ENCODE measurements at places on chromosomes 6 and 20.

GRCh38 chr20:53330601-53331140 is 263.0 kb downstream of the ZNF217 start:
- DNase-seq, result no peak

DNA sequence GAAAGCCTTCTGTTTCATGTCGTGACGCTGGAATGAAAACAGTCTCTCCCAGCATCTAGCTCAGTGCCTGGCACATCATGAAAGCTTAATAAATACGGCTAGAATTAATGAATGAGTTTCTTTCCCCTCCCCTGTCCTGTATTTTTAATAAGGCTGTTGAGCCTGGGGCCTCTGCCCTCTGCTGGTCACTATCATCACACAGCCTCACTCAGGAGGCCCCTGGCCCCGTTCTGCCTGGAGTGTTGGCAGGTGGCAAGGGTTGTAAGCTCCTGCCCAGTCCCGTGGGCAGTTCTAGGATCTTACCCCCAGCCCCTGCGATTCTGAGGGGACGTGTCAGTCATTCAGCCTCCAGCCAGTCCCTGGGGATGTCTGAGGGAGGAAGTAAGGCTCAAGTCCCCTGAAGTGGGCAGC is 41.4 kb downstream of the PHACTR3 start:
- no peak for DNase-seq

DNA sequence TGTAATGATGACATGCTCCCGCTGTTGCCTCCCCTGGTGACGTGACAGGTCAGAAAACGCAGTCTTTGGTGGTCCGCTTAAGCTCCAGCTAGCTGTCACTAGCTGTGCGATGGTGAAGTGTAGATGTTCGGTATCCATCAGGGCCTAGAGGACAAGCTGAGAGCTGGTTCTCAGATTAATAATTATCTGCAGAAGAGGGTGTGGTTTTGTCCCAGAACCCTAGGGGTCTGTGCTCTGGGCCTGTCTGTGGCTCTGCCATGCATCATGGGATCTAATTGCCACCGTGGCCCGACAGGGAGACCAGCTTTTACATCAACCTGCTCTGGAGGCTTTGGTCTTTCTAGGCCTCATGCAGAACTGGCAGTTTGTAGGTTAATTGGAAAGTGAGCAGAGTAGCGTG is 34.1 kb downstream of the ERMARD start:
- no peak for DNase-seq

DNA sequence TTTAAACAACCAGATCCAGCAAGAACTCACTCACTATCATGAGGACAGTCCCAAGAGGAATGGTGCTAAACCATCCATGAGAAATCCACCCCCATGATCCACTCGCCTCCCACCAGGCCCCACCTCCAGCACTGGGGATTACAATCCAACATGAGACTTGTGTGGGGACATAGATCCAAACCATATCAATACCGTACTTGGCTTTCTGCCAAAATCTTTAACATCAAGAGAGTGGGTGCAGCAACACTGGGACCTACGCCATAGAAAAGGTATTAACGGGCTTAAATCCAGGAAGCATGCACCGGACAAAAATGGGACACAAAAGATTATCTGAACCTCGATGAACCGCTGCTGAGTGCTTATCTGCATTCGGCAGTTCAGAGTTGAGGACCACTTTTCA is 322.3 kb upstream of the ARID1B start:
- DNase-seq, result no peak

- DNase-seq, result no peak
These were observed 104.5 kb downstream of the TSHZ2 start for GRCh38 chr20:53076668-53077067.

- DNase-seq, result no peak
These were observed 631 bp downstream of the PLCB1 start for GRCh38 chr20:8132484-8133309.

- DNase-seq, result no peak
These were observed 908.5 kb upstream of the FLRT3 start for GRCh38 chr20:15245896-15246295.

DNA sequence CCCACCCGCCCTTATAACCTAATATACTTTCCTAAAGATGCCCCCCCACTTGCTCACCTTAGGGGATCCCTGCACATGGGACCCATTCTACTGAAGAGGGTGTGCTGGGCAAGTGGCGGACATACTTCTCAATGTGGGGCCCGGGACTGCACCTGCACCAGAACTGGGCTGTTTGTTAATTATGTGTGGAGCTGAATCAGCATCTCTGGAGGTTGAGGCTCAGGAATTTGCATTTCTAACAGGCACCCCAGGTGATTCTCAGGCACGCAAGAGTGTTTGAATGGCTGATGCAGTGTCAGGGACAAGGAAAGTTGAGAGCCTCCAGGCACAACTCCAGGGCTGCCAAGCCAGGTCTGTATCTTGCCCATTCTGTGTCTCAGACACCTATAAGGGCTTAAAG is 8.9 kb upstream of the PTPRT start:
- DNase-seq, result no peak

- DNase-seq, result no peak
These were observed 631.2 kb upstream of the EPHA7 start for GRCh38 chr6:94050515-94050914.

DNA sequence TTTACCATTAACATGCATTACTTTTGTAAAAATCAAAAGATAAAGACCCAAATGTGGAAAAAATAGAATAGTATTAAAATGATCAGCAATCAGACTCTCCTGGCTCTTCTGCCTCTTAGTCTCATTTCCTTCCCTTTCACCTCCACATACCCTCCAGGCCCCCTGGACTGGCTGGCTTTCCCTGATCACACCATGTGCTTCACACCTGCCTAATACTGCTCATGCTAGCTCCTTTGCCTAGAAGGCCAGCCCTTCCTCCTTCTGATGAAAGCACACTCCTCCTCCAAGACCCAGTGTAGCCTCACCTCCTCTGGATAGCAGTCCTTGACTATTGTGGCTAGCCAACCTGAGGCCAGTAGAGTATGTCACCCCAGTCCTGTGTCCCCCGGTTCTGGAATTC is 182.0 kb upstream of the HEY2 start:
- DNase-seq, result no peak

DNA sequence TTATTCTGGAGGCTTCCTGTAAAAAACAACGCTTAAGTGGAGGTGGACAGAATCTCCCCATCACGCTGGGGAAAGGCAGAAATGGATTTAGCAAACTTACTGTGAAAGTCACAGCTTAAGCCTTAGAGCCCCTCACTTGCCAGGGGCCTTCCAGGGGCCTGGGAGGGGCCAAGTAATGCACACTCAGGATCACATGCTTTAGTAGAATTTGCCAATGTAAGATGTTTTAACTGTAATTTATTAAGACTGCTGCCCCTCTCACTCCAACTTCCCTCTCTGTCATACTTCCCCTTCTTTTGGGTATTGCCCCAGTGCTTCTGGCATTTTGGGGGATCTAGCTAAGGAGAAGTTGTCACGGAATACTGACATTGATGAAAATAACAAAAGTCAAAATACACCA is 12.6 kb upstream of the ADA start:
- DNase-seq, result no peak

DNA sequence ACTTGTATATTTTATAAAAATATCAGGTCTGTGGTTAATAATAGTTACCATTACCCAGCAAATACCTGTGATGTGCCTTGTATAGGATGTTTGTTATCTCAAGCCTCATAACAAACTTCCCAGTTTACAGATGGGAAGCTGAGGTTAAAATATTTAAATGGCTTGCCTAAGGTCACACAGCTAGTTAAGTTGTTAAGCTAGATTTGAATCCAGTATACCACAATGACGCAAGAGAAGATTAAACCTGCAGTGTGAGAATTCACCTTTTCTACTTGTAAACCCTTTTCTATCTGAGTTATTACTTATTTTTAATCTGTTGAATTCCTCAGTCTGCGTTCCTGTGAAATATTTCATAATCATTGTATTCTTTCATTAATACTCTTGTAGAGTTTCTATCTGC is 4.9 kb downstream of the DSP start:
- DNase-seq, result no peak

- no peak for DNase-seq
These were observed 100.2 kb downstream of the FIG4 start for GRCh38 chr6:109791301-109791700.

GRCh38 chr6:18269253-18269652 is 4.9 kb upstream of the DEK start:
- DNase-seq, result no peak

GRCh38 chr6:84332139-84333034 is 104.9 kb upstream of the CEP162 start:
- no peak for DNase-seq

GRCh38 chr6:15949982-15950381 is 178.9 kb upstream of the MYLIP start:
- DNase-seq, result no peak

GRCh38 chr20:32113591-32114260 is 4.2 kb downstream of the TM9SF4 start:
- no peak for DNase-seq

GRCh38 chr6:138865480-138866109 is 69.7 kb downstream of the ECT2L start:
- no peak for DNase-seq

GRCh38 chr6:157647261-157647915 is 175.7 kb upstream of the SNX9 start:
- no peak for DNase-seq

DNA sequence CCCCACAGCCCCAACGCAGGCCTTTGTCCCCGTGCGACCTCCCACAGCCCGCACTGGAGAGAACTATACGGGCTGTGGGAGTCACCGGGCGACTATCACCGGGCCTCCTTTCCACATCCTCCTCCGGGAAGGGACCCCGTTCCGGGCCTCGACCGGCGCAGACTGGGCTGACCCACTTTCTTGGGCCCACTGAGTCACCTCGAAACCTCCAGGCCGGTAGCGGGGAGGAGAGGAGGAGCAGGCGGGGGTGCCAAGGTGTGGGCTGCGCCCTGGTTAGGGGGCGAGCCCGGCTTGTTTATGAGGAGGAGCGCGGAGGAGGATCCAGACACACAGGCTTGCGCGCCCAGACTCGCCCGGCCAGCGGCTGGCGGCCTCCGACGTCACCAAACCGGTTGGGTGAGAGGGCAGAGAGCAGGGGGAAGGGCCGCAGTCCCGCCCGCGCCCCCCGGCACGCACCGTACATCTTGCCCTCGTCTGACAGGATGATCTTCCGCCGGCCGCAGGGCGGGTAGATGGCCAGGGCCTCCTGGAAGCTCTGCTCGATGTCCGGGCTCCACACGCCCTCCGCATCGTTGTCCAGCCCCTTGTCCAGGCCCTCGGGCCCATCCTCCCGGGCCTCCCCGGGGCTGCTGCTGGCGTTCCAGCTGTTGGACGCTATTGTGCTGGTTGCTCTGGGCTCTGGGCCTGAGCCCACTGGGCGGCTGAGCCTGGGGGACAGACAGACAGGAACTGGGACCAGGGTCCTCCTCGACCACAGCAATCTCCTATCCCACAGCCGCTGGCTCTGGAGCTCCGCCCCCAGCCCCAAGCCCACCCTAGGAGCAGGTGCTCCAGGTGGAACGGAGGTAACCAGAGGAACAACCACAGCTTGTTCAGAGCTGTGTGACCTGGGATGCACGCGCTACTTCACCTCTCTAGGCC is 10.6 kb downstream of the TEAD3 start:
- DNase-seq, result no peak

- DNase-seq, result no peak
These were observed 21.6 kb downstream of the L3MBTL1 start for GRCh38 chr20:43529051-43529450.

GRCh38 chr6:106744781-106745180 is 115.4 kb downstream of the QRSL1 start:
- no peak for DNase-seq

DNA sequence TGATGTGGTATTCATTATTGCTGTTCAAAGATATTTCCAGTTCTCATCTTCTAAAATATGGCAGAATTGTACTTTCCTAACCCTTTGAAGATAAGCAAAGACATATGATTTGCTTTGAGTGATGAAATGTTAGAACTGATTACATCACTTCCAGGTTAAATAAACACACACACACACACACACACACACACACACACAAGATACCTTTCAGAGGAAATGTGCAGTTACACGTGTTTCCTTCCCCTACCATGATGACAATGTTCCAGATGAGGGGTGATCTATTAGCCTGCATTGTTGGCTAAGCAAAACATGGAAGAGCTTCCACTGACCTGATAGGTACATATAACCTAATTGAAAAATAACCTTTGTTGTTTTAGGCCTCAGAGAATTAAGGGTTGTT is 11.7 kb upstream of the FRK start:
- DNase-seq, result no peak

DNA sequence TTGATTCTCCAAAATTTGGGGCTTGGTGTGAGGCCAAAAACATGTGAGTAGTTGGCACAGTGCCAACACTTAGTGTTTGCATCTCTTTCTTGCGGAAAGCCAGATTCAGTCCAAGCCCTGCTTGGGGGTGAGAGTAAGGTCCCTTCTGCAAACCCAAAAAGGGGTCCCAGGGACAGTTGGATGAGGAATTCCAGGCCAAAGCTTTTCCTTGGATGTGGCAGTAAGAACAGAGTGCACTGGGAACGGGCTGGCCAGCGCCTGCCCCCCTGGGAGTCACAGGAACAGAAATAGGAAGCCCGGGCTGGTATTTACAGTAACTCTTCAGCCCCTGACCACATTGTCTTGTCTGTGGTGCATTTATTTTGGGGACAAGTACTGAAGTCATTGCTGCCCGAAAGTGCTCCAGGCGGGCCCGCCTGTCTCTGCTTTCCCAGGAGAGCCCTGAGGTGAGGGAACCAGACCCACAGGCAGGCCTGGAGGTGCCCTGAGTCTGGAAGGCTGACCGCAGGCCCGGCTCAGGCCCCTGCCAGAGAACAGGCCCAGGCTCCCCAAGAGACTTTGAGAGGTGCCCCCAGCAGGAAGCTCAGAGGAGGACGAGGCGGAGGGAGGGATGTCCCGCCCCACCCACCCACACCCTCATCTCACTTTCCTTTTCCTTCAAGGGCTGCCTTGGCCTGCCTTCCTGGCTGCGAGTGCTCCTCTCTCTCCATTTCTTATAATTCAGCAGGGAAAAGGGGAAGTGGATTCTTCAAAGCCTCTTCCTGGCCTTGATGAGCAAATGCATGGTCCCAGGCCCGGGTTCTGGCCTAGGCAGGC is 218.4 kb downstream of the MAFB start:
- no peak for DNase-seq

- DNase-seq, result peak; percentile 52
These were observed 125.3 kb downstream of the ATXN1 start for GRCh38 chr6:16635810-16636602.

- no peak for DNase-seq
These were observed 283.4 kb downstream of the TBC1D7 start for GRCh38 chr6:13044896-13045295.

- DNase-seq, result no peak
These were observed 164.7 kb downstream of the FOXC1 start for GRCh38 chr6:1774226-1774915.

GRCh38 chr6:83893024-83893423 is 33.5 kb downstream of the CYB5R4 start:
- no peak for DNase-seq

GRCh38 chr6:85983032-85983659 is 340.5 kb upstream of the SYNCRIP start:
- no peak for DNase-seq
